ENCODE measurements at places on chromosomes 13 and 19. TPM values are rescaled to one million over a fixed set of nuclear protein-coding genes. Genes with fewer than 3 reads are reported as not detected.

Gene TLE2
- 35.6 TPM for total RNA-seq

Gene TSHZ3
- total RNA-seq = 0.05 TPM

Gene ZNF681
- not detected for total RNA-seq

Gene RPS15
- 1,862 TPM for total RNA-seq

Gene MEDAG
- total RNA-seq = not detected

Gene TEX101
- total RNA-seq = not detected

Gene TNFSF9
- 25.1 TPM for total RNA-seq

Gene ERICH6B
- not detected for total RNA-seq

Gene ANGPTL8
- total RNA-seq = not detected

Gene PSG4
- not detected for total RNA-seq

Gene BRME1
- total RNA-seq = 1.7 TPM

Gene COL4A1
- total RNA-seq = 0.57 TPM

Gene DOCK6
- 82.4 TPM for total RNA-seq

Gene OVOL3
- total RNA-seq = not detected

Gene ZNF492
- not detected for total RNA-seq

Data from HCT116 (cell line).